CD14-positive monocyte (primary cell): ENCODE measurements at places on chromosomes 3 and 15.
A peak's percentile ranks its signal among the peaks of the same experiment; 100 is the strongest.

GRCh38 chr3:132595014-132595413, 2.1 kb upstream of the ACKR4 start:
- peak; percentile 8 for DNase-seq

DNA sequence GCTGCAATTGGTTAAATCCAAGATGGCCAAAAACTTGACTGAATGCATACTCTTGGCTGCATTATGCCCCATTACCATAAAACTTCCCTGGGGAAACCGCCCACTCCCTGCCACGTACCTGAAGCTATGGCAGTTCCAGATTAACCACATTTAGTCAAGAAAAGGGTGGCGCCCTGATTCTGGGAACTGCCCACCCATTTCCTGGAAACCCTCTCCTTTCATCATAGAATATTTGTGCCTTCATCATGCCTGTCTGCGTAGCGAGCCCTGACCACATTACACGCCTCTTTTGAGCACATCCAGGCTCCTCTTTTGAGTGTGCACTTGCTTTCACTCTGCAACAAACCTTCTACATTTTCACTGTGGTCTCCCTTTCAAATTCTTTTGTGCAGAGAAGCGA, 5.2 kb downstream of the LINS1 start:
- DNase-seq, result no peak

- no peak for DNase-seq
Observed at GRCh38 chr3:140467796-140468315, 210.0 kb upstream of the TRIM42 start.

GRCh38 chr15:51285399-51285798, 53.0 kb downstream of the CYP19A1 start:
- DNase-seq, result no peak

DNA sequence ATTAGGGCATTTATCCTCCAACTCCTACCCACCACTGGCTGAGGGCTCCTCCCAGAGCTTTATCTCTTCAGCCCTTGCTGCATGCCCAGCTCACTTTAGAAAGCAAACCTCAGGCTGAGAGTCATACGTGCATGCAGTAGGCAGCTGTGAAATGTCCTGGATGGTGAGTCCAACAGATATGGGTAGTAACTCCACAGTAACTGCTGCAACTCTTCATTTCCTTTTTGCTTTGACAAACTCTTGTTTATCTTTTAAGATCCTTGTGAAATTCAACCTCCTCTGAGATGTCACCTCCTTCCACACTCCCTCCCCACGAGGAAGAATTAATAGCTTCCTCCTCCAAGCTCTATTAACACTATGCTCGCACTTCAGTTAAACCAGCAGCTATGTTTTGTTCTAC, 35.9 kb upstream of the CTNNB1 start:
- no peak for DNase-seq

DNA sequence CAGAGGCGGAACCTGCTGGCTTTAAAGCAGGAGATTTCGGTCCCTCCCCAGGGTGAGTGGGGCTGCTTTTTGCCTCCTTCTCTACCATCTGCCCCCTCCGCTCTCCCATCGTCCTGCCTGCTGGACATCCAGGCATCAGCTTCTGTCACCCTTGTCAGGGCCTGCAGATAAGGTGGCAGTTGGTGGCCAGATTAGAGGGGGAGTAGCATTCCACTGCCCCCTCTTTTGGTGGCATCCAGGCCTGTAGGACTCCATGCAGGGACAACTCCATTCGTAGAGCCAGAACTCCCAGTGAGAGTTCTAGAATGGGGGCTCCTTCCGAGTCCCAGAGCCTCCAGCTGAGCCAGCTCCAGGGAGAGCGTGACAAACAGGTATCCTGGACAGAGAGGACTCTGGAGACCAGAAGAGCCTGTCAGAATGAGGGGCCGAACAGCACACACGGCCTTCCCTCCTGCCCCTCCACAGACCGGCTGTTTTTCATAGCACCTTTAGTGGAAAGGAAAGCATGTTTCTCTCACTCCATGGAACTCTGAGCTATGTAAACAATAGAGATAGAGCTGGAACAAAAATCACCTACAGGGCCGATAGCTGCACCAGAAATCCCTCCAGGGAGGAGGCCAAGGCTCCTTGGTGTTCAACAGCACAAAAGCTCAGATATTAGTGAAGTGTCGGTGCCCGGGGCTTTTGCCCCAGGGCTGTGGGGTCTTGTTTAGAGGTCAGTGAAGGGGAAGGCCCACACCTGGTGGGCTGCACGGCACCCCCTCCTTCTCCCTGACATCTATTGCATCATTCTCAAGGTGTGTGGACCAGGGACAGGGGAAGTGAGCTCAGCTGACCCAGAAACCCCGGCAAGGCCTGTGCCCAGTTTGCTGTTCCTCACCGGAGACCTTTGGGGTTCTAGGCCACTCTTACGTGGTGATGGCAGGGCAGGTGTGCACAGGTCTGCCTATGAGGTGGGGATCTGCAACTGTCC, 34.2 kb downstream of the MAGEF1 start:
- DNase-seq, result no peak

DNA sequence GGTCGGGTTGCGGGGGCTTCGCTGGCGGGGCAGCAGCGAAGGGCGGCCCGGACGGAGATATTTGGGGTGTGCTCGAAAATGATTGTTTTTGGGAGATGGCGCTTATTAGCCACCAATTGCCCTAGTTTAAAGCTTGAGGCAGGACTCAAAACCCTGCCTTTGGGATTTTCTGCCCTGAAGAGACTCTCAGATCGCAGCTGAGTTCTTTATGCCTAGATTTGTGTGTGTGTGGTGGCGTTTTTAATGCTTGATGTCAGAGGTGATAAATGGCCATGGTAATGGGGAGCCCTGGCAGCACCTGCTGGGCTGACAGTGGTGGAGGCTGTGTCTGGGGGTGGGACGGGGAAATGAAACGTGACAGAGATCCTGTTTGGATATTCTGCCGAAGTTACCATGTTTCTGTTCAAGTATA, 604 bp downstream of the KCTD6 start:
- DNase-seq, result no peak
